ENCODE measurements at places on chromosomes 1 and 21. TPM values are rescaled to one million over a fixed set of nuclear protein-coding genes. Genes with fewer than 3 reads are reported as not detected.

DNA sequence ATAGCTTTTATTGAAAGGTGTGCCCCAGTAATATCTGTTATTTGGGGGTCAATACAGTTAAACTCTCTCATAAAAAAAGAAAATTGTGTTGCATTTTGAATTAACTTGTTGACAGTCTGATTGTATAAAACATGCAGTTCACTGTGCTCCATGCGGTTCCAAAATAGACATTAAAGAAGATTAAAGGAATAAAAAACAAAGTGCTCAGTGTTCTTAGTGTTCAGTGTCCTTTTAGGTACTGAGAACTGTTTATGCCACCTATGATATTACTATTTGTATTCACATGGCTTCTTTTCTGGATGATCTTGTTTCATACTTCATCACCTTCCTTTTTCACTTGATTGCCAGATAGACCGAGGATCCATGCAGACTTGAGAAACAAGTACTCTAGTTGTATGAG lies 15.3 kb upstream of the SGIP1 start:
- DNase-seq, result no peak
- no peaks in the 10 kb centered on the region for H3K4me1 ChIP-seq
- no peaks in the 10 kb centered on the region for H3K36me3 ChIP-seq
- no peaks in the 10 kb centered on the region for H3K27me3 ChIP-seq
- H3K4me3 ChIP-seq, result no peak overlapping the region

DNA sequence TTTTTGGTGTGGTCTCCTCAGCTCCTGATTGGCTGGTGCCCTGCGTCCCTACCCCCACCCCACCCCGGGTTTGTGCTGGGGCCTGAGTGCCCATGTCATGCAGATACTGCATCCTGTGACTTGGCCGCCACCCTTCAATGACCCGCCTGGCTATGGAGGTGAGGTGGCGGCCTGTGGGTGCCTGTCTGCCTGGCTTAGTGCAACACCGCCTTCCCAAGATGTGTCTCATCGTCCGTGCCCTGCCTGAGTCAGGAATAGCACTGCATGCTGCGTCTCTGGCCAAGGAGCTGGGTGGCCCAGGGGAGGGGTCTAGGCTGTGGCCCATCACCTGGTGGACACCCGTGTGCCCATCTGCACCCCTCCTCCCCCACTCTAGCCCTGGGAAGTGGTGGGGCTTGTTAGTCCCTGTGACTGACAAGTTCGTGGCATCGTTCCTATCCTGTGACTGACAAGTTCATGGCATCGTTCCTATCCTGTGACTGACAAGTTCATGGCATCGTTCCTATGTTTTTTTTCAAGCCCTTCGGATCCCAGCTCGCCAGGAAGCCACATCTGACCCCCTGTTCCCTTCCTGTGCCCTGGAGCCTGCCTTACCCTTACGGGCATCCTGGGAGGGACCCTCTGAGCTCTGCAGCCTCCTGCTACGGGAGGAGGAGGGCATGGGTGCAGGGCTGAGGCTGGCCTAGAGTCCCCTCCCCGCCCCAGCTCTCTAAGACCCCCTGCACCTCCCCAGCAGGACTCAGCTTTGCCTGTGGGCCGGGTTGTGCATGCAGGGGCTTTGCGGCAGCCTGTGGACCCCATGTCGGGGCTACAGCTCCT lies 7.5 kb downstream of the SLX9 start:
- H3K27ac ChIP-seq, result no peak overlapping the region
- DNase-seq, result no peak
- no peaks in the 10 kb centered on the region for H3K27me3 ChIP-seq
- H3K36me3 ChIP-seq, result no peaks in the 10 kb centered on the region
- H3K4me1 ChIP-seq, result peaks cover 16% of the 10 kb centered on the region
- H3K4me3 ChIP-seq, result no peak overlapping the region

Gene CD160
- not detected for total RNA-seq

Gene KRTAP7-1
- total RNA-seq, result not detected

Gene RAB3B
- not detected for total RNA-seq

Gene MYBPHL
- total RNA-seq, result 1.1 TPM

Measured in thoracic aorta (tissue), 2 donors.